ENCODE measurements at places on chromosomes 12 and 14. TPM values are rescaled to one million over a fixed set of nuclear protein-coding genes. Genes with fewer than 3 reads are reported as not detected.

GLIPR1L2 gene
- 0.33 TPM for polyA plus RNA-seq

DNA sequence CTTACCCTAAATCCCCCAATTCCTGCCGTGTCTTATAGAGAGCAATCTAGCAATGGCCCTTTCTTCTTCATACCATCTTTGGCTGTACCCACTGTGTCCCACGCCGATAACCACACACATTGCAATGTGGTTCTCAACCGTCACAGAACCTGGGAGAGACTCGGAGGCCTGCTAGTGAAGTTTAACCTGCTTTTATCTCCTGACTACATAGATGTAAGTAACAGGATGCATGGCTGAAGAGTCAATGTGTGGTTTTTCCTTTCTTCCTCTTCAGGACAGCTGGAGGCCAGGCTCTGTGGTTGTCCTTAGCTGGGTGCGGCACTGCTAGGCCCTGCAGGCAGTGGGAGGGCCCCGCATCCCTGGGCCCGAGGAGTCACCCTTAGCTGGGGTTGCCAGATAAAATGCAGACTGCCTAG lies 51.3 kb downstream of the ZNF664 start:
- no peak for DNase-seq

GRCh38 chr12:57435293-57435692 lies 709 bp downstream of the INHBC start:
- no peak for DNase-seq

STAT6 gene
- 137 TPM for polyA plus RNA-seq

TEAD4 gene
- polyA plus RNA-seq: 17.4 TPM

- DNase-seq: no peak
These were observed 125.6 kb upstream of the FGD4 start for GRCh38 chr12:32273712-32274111.

- DNase-seq: no peak
These were observed 51.6 kb upstream of the ABCC9 start for GRCh38 chr12:21992823-21993222.

TWF1 gene
- polyA plus RNA-seq: 26.3 TPM

DNA sequence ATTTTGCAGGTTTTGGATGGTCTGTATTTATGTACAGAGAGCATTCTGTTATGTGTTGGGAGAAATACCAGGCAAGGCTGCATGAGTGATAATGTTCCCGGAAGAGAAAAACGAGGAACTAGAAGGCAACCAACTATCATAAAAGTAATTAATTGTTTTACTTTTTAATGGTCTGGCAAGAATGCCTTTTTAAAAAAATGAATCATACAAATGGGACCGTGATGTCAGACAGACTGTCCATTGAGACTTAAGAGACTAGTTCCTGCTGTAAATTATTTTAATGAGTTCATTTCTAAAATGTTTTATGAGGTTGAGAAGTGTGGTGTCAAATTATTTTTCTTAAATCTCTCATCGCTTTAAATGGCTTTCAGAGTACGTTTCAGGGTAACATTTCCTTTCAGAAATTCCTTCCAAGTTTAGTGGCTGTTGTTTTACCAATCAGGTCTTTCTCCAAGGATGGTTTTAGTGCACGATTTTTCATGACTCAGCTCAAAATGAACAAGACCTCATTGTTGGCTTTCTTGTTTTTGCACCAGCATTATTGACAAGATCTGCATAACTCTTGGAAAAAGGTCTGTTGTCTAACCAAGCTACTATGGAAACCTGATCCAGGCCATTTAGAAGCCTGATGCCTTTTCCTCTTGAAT lies 86.1 kb upstream of the ARHGAP5 start:
- DNase-seq: no peak

NYNRIN gene
- 5.6 TPM for polyA plus RNA-seq

DNA sequence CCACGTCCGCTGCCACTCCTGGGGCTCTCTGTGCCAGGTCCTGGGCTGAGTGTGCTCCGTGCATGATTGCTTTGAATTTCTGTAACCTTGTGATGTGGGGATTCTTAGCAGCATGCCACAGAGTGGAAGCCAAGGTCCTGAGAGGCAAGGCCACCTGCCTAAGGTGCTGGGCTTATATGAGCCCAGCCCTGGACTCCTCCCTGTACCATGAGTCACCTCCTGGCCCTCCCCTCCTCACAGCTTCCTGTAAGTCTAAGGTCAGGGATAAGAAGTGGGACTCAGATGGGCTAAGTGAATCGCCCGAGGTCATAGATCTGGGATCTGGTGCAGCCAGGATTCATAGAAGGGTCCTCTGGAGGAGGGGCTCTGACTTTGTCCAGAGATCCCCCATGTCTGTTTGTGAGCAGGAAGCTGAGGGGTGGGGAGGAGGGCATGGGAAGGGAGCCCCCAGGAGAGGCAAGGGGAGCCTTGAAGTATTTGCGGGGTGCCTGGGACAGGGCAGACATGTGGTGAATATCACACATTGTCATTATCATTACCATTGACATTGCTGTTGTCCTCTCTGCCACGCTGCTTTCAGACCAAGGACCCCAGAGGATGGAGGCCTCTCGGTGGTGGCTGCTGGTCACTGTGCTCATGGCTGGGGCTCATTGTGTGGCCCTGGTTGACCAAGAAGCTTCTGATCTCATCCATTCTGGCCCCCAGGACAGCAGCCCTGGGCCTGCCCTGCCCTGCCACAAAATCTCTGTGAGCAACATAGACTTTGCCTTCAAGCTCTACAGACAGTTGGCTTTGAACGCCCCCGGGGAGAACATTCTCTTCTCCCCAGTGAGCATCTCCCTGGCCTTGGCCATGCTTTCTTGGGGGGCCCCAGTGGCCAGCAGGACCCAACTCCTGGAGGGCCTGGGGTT lies 28.8 kb downstream of the SERPINA3 start:
- DNase-seq: no peak

ANG gene
- 11.8 TPM for polyA plus RNA-seq

DNA sequence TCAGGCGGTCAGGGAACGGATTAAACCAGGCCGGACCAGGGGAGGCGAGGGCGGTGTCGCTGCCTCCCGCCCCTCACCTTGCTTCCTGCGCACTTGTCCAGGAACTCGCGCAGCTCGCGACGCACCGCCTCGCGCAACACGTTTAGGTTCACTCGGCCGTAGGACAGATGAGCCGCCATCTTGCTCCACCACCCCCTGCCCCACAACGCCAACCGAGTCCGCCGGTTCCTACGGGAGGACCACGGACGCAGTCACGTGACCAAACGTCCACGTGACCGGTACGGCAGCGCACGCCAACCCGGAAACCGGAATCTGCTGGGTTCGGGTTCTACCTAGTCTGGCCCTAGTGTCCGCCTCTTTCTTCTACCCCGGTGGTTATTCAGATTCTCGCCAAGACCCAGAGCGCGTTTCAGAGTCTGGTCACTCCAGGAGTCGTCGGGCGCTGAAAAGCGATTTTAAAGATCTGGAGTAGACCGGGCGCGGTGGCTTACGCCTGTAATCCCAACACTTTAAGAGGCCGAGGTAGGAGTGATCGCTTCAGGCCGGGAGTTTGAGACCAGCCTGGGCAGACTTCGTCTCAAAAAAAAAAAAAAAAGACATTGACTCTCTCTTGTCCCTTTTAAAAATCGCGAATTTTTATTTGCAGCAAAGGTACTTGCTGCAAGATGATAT lies at the start of gene VPS33A:
TSS of gene VPS33A (minus strand) at position 265 of the 672 bp plus-strand sequence. CDS start at position 179, 86 bp downstream.
- DNase-seq: peak; percentile 98

HNRNPC gene
- polyA plus RNA-seq: 259 TPM

- DNase-seq: no peak
These were observed 5.0 kb downstream of the TBX5 start for GRCh38 chr12:114400925-114401324.

C14orf39 gene
- polyA plus RNA-seq: 0.02 TPM

- DNase-seq: no peak
These were observed 103.2 kb downstream of the KCNMB4 start for GRCh38 chr12:70469221-70469820.

ADCY4 gene
- 59.3 TPM for polyA plus RNA-seq

LGR5 gene
- polyA plus RNA-seq: 0.09 TPM

GRCh38 chr14:28407996-28408395 lies 358.6 kb upstream of the FOXG1 start:
- DNase-seq: no peak

DNA sequence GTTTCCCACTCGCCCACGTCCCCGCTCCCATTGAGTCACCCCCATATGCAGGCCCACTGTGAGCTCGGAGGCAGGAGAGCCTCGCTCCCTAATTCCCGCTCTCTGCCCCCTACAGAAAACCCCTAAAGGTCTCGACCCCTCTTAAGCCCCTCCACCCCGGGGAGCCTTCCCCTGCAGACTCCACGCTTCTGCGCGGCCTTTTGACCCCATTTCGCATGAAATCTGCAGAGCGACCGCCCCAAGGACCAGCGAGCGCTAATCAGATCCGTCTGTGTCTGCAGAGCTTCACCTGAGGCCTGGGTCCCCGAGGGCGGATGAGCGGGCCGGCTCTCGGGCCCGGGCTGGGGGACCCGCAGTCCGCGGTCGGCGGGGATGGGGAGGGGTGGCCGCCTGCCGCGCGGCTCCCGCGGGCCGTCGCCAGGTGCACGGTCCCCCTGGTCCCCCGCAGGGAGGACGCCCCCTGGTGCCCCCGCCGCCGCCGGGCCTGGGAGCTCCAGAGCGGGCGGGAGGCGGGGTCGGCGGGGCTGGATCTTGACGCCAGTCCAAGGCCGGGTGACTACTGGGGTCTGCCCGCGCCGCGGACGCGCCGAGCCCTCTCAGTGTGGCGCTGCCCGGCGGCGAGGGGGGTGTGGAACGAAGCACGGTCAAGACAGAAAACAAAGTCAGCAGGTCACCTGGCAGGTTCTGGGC lies 10.1 kb downstream of the BMP4 start:
- peak; percentile 42 for DNase-seq

DNA sequence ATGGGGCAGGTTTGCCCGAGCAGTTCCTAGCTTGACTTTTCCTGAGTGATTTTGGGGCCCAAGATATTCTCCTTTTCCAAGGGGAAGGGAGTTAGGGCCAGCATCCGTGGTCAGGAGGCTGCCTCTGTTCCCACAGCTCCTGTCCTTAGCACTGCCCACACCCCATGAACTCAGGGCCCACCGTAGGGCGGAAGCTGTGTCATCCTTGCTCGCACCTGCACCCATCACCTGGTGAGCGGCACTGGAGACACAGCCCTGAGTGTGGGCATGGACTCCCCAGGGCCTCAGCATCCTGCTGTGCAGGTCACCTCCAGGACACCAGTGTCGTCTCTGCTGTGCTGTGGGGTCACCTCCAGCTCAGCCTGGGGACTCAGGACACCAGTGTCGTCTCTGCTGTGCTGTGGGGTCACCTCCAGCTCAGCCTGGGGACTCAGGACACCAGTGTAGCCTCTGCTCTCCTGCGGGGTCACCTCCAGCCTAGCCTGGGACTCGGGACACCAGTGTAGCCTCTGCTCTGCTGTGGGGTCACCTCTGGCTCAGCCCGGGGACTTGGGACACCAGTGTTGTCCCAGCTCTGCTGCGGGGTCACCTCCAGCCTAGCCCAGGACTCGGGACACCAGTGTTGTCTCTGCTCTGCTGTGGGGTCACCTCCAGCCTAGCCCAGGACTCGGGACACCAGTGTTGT lies 322.9 kb downstream of the ADGRD1 start:
- DNase-seq: no peak

GRCh38 chr12:94560431-94561221 lies 89.7 kb downstream of the TMCC3 start:
- no peak for DNase-seq

GRCh38 chr12:96364092-96364700 lies 36.0 kb downstream of the CDK17 start:
- DNase-seq: no peak

- DNase-seq: no peak
These were observed 85.5 kb upstream of the PTHLH start for GRCh38 chr12:28057856-28058615.

- no peak for DNase-seq
These were observed 965.5 kb downstream of the TMEM121 start for GRCh38 chr14:106491851-106492250.

GRCh38 chr14:106803379-106803778 lies 1277.0 kb downstream of the TMEM121 start:
- no peak for DNase-seq

- peak; percentile 76 for DNase-seq
These were observed 844 bp downstream of the DPF3 start for GRCh38 chr14:72892879-72893635.

GRCh38 chr14:38309522-38310277 lies 53.8 kb upstream of the CLEC14A start:
- no peak for DNase-seq

DNA sequence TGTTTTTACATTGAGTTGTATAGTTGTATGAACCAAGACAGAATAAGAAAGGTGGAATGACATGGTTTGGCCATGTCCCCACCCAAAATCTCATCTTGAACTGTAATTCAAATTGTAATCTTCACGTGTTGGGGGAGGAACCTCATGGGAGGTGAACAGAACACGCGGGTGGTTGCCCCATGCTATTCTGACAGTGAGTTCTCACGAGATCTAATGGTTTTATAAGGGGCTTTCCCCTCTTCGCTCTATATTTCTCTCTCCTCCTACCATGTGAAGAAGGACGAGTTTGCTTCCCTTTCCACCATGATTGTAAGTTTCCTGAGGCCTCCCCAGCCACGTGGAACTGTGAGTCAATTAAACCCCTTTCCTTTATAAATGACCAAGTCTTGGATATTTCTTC lies 25.3 kb downstream of the DDHD1 start:
- no peak for DNase-seq

- DNase-seq: no peak
These were observed 136.0 kb downstream of the ADGRD1 start for GRCh38 chr12:131089531-131090273.

DNA sequence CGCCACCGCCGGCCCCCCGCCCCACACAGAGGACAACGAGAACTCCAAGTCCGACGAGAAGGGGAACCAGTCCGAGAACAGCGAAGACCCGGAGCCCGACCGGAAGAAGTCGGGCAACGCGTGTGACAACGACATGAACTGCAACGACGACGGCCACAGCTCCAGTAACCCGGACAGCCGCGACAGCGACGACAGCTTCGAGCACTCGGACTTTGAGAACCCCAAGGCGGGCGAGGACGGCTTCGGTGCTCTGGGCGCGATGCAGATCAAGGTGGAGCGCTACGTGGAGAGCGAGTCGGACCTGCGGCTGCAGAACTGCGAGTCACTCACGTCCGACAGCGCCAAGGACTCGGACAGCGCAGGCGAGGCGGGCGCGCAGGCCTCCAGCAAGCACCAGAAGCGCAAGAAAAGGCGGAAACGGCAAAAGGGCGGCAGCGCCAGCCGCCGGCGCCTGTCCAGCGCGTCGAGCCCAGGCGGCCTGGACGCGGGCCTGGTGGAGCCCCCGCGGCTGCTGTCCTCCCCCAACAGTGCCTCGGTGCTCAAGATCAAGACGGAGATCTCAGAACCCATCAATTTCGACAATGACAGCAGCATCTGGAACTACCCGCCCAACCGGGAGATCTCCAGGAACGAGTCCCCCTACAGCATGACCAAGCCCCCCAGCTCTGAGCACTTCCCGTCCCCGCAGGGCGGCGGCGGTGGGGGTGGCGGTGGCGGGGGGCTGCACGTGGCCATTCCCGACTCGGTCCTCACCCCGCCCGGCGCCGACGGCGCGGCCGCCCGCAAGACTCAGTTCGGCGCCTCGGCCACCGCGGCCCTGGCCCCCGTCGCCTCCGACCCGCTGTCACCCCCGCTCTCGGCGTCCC lies 150.9 kb downstream of the EGLN3 start:
- peak; percentile 27 for DNase-seq

DNA sequence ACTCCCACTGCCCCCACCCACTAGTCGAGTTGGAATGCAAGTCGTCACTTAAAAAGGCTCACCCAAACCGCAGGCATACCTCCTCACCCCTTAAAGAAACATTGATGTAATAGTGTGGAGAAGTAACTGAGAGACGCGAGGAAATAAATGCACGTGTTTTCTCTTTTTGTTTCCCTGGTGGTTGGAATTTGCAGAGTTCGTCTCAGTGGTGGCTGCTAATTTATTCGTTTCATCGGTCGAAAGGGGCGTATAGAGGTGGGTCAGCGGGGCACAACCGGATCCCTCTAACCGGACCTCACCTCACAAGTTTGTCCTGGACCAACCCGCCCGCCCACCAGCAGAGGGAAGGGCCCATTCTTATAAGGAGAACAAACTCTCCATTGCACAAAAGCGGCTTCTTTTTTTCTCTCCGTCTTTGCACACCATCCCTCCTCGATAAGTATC lies 5.0 kb upstream of the NPAS3 start:
- no peak for DNase-seq

Measured in pancreas (tissue), 10 donors.